Kidney glomerular epithelial cell (primary cell): ENCODE measurements at places on chromosomes 2 and 18.

GRCh38 chr2:51638811-51639210, 606.9 kb upstream of the NRXN1 start:
- no peak for DNase-seq

GRCh38 chr2:218645126-218645525, 14.3 kb downstream of the ZNF142 start:
- DNase-seq, result peak; percentile 88

- no peak for DNase-seq
Measured at GRCh38 chr18:79526468-79527460, 131.0 kb downstream of the NFATC1 start.

GRCh38 chr2:237012577-237013267, 73.0 kb upstream of the COPS8 start:
- DNase-seq, result no peak

DNA sequence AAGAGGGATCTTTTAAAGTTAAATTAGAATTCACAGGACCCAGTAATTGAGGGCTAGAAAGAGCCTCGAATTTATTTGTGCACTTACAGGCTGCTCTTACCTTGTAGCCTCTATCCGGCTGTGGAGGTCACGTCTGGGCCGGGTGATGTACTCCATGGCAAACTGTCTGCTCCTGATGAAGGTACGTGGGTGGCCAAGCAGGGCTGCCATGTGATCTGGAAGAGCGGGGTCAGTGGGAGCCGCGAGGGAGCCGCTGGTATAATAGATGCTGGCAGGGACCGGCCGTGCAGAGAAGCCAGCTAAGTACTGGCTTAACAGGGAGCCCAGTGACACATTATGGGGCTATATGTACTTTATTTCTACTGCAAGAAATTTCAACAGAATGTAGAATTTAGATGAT, 59.2 kb downstream of the ADI1 start:
- no peak for DNase-seq

DNA sequence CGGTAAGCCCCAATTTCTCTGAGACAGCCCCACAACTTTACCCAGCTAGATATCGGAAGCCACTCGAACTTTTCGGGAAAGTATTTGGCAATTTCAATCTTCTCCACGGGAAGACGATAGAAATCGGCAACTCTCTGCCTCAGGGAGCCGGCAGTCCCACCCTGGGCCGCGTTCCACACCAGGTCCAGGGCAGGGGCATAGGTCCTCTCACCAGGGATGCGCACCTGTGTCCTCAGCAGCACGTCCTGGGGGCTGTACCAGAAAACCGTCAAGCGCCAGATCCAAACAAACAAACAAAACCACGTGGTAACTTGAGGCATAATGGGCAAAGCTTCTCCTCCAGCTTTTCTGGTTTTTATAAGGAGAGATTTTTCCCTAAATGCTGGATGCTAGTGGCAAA, 80.9 kb downstream of the USP40 start:
- DNase-seq, result no peak

DNA sequence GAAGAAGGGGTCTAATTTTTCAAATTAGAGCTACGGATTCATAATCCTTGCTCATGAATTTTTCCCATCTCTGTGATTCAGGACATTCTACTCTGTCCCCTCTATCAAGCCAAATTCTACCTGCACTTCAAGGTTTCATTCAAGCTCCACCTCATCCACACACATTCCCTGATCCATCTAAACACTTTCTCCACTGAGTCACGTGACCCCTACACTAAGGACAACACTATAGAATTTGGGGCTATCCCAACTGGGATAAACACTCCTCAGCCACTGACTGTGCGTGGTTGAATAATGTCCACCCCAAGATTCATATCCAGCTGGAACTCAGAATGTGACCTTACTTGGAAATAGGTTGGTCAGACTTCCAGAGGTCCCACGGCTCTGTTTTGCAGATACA, 159.9 kb upstream of the ACVR2A start:
- DNase-seq, result no peak

DNA sequence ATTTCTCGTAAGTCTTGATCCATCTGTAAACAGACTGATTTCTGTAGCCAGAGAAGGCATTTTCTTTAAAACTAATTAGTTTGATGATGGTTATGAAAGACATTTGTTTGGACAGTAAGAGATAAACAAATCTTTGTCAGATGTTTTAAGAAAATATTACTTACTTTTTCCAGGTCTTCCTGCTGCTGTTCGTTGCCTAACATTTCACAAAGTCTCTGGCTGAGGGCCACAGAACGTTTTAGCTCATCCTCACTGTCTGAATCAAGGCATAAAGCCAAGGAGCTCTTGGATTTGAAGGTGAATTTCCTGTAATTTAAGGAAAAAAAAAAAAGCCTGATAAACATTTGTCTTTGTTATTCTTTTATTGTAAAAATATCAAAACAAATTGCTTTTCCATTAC, 57.8 kb downstream of the VIL1 start:
- DNase-seq, result no peak

DNA sequence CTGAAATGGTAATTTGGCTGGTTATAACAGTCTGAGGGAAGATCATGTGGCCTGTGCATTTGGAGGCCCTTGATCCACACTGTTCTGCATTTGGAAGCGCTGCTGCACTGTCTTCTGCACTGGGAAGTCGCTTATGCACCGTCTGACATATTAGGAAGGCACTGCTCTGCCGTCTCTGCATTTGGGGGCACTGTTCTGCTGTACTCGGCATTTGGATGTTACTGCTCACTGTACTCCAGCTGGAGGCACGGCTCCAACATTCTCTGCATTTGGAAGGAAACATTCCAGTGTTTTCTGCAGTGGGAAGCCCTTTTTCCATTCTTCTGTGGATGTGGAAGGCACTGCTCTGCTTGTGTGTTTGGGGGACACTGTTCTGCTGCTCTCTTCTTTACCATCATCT, 9.6 kb upstream of the PROM2 start:
- no peak for DNase-seq

DNA sequence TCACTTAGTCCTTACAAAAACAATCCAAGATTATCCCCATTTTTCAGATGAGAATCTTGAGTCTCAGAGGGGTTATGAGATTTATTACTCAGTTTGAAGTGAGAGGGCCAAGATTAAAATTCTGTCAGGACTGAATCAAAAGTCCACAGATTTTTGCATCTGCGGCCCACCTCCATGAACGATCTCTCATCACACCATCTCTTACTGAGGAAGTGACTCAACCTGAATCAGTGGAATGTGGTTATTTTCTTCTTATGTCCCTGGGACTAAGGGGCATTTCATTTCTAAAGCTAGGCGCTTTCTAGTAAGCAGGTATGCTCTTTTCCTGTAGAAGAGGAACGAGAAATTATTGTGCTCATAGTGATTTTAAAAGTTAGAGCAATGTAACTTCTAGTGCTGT, 360.3 kb upstream of the SPHKAP start:
- DNase-seq, result no peak

DNA sequence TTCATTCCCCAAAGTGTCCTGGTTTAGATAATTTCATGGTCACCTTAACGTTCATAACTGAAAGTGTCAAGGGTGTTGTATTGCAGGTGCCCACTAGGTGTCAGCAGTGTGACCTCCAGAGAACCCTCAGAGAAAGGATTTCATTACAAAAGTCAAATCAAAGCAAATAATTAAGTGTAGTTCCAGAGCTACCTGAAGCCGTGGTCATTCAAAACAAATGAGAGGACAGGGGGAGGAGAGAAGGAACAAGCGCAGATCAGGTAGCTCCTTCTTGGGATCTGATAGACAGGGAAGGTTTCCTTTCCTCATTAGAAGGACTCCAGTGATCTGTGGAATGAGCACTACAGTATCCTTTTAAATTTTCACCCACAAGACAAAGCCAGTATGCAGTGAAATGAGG, at the start of gene SLC9A4:
SLC9A4 (plus strand) TSS at position 207 of the 400 bp plus-strand sequence. CDS start 534 bp downstream, outside the sequence.
- DNase-seq, result peak; percentile 32
